NCI-H1417 treated with DMSO at 0.1 percent for 48 hours (cell line): ENCODE measurements at places on chromosomes 12 and 14.

DNA sequence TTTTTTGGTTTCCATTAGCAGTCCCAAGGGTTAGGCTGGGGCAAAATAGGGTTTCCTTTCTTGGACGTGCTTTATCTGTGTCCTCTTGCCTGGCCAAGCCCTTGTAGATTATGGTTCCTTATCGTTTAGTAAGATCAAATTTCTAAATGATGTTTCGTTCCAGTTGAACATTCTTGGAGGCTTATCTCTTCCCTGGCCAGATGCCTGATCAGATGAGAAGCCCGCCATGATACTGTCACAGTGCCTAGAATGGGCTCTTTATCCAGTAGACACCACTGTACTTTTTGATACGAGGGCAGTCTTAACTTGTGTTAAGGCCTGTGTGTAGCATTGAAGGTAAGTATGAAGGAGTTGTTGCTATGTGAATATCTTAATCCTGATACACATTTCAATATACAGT, 76.1 kb upstream of the TMEM263 start:
- no peak for DNase-seq

DNA sequence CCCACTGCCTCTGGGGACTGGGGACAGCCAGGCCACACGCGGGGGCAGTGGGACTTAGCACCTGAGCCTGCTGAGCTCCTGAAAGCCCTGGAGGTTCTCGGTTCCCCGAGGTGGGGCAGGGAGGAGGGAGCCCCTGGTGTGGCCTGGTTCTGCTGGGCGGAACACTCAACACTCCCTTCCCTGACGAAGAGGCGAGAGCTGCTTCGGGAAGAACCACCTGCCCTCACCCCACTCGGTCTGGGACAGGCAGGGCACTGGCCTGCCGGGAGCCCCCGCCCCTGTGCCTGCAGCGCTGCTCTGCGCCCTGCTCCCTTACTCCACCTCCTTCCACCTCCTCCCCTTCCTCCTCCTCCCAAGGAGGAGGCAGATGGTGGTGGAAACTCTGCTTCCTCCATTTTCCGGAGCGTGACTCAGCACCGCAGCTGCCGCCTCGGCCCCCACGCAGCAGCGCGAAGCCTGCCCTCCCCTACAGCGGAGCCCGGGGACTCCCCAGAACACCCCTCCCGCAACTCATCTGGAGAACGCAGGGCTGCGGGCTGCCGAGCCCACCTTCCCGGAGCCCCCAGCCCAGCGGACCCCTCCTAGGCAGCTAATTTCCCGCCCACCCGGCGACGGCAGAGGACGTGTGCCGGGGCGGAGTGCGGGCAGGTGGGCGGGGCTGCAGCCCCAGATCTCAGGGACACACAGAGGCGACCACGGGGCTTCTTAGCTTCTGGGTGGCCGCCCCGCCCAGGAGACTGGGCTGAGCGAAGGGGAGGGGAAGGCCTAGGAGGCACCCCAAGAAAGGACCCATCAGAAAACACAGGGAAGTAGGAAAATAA, 11.7 kb upstream of the INF2 start:
- DNase-seq = peak; percentile 76

DNA sequence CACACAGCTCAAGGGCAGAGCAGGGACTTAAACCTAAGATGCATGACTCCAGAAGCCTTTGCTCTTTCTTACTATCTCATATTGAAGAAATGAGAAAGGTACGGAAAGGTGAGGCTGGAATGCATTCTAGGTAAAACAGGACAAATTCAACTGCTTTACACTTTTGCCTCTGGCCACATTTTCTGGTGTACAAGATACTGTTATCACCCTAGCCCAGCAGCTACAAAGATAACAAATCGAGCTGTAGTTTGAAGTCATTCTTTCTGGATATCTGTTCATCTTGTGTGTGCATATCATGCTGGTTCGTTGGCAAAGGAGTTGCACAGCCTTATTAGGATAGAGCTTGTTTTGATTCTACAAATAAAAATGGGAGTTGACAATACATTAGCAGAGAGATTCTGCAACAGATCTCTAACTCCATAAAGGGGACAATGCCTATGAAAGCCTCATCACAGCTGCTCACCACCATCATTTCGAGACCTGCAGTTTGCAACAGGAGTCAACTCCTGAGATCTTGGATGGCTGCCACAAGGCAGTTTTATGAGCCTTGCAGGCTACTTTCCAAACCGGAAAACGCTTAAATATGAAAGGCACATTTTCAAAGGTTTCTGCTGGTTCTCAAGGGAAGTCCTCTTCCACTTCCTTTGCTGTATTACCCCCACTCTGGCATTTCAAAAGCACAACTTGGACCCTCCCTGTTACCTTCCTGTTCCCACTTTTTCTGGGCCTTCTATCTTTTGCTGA, 64.9 kb downstream of the STXBP6 start:
- DNase-seq = no peak

DNA sequence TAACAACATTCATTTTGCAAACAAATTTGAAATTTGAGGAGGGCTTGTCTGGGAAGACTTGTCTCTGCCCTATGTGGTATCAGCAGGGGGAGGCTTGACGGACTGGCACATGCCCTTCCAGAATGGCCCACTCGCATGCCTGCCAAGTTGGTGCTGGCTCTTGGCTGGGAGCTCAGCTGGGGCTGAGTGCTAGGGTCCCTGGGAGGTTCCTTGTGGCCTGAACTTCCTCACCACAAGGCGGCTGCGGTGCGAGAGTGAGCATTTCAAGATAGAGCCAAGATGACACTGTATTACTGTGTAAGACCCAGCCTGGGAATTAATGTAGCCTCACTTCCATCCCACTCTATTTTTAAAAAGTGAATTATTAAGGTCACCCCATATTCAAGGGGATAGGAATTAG, 271.6 kb upstream of the PLEKHG7 start:
- no peak for DNase-seq

GRCh38 chr14:81301813-81302212, 81.1 kb upstream of the GTF2A1 start:
- DNase-seq = no peak

- DNase-seq = no peak
These were observed 12.6 kb upstream of the FAM222A start for GRCh38 chr12:109701064-109701463.

GRCh38 chr14:34678306-34678705, 36.1 kb downstream of the CFL2 start:
- DNase-seq = no peak

- DNase-seq = no peak
These were observed 419.0 kb upstream of the CCDC196 start for GRCh38 chr14:66066981-66067776.

- no peak for DNase-seq
These were observed 32.2 kb upstream of the DCD start for GRCh38 chr12:54680374-54680773.

- no peak for DNase-seq
These were observed 17.6 kb upstream of the AKAP6 start for GRCh38 chr14:32311294-32312009.

DNA sequence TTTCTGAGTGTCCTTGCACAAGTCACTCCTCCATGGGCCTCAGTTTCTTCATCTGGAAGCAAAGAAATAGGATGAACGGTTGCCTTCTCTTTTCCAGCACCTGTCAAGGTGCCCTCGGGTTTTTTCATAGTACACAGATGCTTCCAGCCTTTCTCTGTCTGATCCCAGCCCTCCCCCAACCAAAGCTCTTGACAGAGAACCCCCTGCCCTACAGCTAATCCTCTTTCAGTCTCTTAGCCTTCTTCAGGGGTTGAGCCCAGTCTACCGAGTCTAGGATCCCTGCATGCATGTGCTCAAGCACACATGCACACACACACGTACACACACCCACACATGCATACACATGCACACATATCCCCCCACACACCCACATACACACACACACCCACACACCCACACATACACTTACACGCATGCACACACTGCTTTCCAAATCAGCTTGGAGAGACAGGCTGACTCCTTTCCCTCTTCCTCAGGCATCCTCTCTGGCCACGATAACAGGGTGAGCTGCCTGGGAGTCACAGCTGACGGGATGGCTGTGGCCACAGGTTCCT, 4.7 kb downstream of the CDCA3 start:
- no peak for DNase-seq
